IMR-90 (cell line): ENCODE measurements at places on chromosomes 12 and 14.
A peak's percentile ranks its signal among the peaks of the same experiment; 100 is the strongest.

DNA sequence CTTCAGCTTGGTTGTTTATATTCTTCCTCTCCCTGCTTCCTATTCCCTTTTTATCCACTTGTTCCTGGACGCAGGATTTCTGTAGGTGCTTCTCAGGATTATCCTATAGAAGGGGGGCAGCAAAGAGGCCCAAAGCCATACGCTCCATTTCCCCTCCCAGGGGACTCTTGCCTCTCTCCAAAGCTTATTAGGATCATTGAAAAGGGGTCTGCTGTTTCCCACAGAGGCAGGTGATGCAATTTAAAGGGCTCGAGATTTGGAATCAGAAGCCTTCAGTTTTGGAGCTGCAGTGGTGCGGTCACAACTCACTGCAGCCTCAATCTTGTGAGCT, 31.5 kb upstream of the SYNDIG1L start:
- H3K36me3 ChIP-seq = no peaks in the 10 kb centered on the region
- no peak overlapping the region for H3K4me3 ChIP-seq
- H3K27me3 ChIP-seq = peaks cover 37% of the 10 kb centered on the region
- no peak overlapping the region for H3K27ac ChIP-seq

DNA sequence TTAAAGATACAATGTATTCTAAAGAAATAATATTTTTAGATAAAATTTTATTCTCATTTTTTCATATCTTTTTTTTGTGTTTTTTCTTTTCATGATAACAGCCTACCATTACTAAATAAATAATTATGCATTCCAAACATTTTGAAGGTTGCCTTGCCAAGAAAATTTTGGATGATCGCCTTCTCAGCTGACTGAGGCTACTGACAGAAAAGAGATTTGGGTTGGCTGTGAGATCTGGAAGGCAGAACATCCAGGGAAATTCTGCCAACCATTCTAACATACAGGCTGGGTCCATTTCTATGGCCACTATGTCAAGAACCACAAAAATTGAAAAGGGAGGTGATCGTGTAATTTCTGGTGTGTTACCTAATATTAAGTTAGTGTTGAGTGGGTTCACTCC, 48.1 kb downstream of the GALNT8 start:
- H3K27ac ChIP-seq = no peak overlapping the region
- peaks cover 3% of the 10 kb centered on the region; the same call in 1 of the 2 replicates for H3K27me3 ChIP-seq

DNA sequence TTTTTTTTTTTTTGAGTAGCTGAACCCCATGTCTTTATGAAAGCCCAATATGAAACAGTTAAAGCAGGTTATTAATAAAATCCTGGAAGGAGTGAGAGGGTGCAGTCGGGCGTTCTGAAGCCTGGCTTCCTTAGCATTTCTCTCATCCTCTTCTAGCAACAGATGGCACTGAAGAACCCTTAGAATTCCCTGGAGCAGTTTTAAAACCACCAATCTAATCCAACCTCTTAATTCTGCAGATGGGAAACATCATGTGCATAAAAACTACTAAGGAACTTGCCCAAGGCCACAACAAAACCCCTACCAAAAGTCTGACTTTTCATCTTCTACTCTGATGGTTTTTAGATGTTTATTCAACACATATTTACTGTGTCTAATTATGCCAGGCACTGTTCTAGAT, 25.2 kb downstream of the PRDM4 start:
- no peak overlapping the region for H3K4me3 ChIP-seq
- no peaks in the 10 kb centered on the region for H3K27me3 ChIP-seq
- H3K4me1 ChIP-seq = no peaks in the 10 kb centered on the region
- peaks cover 47% of the 10 kb centered on the region for H3K36me3 ChIP-seq
- DNase-seq = no peak

DNA sequence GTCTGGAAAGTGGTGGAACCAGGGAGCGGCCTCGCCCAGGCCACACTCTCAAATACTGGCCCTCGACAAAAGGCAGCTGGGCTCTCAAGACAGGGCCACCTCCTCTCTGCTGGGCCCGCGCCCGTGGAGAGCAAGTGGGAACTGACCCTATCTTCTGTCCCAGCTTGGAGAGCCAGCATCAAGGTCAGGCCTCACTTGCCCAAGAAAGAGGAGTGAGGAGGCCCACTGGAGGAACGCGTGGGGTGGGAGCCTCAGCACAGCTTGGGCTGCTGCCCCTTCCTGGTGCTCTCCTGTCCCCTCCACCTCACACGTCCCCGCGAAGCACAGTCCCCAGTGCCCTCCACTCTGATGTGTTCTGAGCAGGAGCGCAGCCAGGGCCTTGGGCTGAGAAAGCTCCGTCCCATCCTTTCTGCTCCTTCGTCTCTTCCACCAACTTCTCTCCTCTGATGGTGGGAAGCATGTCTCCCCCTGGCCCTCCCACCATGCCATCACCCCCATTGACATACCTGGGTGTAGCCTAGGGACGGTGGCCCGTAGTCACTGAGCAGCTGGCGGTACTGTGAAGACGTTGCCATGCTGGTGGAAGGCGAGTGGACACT, 4.9 kb downstream of the CDK2AP1 start:
- peaks cover 45% of the 10 kb centered on the region for H3K36me3 ChIP-seq
- peaks cover 13% of the 10 kb centered on the region for H3K4me1 ChIP-seq
- DNase-seq = no peak
- no peak overlapping the region for H3K4me3 ChIP-seq

DNA sequence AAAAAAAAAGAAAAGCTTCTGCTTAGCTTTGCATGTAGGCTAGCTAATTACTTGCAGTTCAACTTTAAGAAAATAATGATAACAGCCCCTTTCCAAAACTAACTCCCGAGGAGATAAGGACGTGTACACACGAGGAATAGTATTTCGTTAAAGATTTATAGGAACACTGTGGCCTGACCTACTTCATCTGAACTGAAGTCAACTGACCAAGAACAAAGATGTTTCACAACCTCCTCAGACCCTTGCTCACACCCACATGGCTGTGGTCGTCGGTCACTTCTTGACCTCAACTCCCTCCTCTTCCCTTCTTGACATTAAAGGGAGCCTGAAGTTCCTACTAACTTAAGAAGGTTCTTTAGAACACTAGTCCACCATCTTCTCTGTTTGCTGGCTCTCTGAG, 25.3 kb upstream of the FAM181A start:
- H3K27me3 ChIP-seq = peaks cover 9% of the 10 kb centered on the region
- H3K27ac ChIP-seq = no peak overlapping the region
- no peak for DNase-seq
- no peaks in the 10 kb centered on the region for H3K36me3 ChIP-seq
- H3K4me3 ChIP-seq = no peak overlapping the region

GRCh38 chr12:109594556-109595317, 21.1 kb downstream of the MVK start:
- DNase-seq = no peak
- H3K27ac ChIP-seq = no peak overlapping the region
- H3K4me3 ChIP-seq = no peak overlapping the region
- no peaks in the 10 kb centered on the region for H3K27me3 ChIP-seq
- no peaks in the 10 kb centered on the region for H3K36me3 ChIP-seq
- peaks cover 2% of the 10 kb centered on the region; the same call in 1 of the 2 replicates for H3K4me1 ChIP-seq

DNA sequence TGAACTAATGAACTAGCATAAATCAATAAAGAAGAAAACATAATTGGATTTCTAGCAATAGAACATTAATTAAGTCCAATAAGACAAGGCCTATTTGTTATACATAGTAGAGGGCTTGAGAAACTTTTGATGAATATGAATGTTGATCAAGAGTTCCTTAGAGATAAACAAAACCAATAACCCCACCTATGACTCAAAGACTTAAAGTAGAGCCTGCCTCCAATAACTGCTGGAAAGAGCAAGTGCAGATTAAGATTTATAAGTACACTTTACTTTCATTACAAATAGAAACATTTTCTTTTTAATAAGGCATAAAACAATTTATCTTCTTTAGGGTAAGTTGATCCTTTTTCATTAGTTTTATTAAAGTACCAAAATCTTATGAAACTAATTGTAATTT, 185.7 kb downstream of the SRGAP1 start:
- peaks cover 8% of the 10 kb centered on the region for H3K36me3 ChIP-seq
- H3K4me1 ChIP-seq = peaks cover 16% of the 10 kb centered on the region
- no peaks in the 10 kb centered on the region for H3K27me3 ChIP-seq
- H3K27ac ChIP-seq = no peak overlapping the region
- H3K4me3 ChIP-seq = no peak overlapping the region
- peak; percentile 60 for DNase-seq

DNA sequence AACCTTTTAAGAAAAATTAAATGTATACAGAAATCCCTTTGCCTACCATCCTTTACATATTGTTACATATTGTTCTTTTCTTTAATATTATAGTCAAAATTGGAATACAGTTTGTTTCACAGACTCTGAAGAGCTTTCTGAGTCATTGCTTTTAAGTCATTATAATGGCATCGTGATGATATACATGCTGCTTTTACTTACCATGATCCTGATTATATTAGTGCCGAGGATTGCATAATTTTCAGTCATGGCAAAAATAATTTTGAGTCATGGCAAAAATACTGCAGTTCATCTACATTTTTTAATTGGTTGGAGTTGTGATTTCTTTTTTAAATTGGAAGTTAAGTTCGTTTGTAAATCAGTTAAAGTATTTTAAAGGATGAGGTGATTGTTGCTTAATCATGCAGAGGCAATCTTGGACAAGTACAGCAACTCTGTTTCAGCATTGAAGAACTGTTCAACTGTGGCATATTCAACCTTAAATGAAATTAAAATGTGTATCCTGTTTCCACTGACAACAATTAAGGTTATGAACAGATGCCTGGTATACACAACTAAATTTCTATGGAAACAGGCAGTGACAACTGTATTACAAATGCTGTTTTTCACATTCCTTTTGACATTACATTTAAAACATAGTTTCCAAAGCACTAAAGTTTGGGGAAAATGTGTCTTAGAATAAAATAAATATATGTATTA, 142.3 kb downstream of the PCNX1 start:
- no peaks in the 10 kb centered on the region for H3K27me3 ChIP-seq
- peaks cover 2% of the 10 kb centered on the region; the same call in 1 of the 2 replicates for H3K4me1 ChIP-seq
- peaks cover 10% of the 10 kb centered on the region for H3K36me3 ChIP-seq
- H3K4me3 ChIP-seq = no peak overlapping the region
- peak; percentile 79 for DNase-seq

- no peaks in the 10 kb centered on the region for H3K27me3 ChIP-seq
- no peak for DNase-seq
- H3K4me1 ChIP-seq = no peaks in the 10 kb centered on the region
- H3K36me3 ChIP-seq = no peaks in the 10 kb centered on the region
- no peak overlapping the region for H3K4me3 ChIP-seq
Measured at GRCh38 chr12:99745121-99745520, 97.6 kb downstream of the GARIN6 start.

DNA sequence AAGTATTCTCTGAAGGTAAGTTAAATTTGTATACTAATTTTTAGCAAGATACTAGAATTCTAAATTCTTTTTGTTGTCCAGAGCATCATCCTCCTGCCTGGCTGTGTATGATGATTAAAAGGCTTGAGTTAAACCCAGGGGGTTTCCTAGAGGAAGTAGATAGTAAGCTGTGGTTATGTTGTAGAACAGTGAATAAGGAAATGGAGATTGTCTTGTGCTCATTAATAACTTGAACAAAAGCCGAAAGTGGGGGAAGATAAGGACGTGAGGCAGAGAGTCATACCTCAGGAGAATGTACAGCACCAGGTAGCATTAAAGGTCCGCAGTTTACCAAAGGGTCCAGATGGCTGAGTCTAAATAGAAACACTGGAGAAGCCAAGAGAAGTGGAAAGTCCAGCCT, 42.0 kb downstream of the CKB start:
- no peak for DNase-seq
- H3K27me3 ChIP-seq = no peaks in the 10 kb centered on the region
- peaks cover 35% of the 10 kb centered on the region for H3K36me3 ChIP-seq

DNA sequence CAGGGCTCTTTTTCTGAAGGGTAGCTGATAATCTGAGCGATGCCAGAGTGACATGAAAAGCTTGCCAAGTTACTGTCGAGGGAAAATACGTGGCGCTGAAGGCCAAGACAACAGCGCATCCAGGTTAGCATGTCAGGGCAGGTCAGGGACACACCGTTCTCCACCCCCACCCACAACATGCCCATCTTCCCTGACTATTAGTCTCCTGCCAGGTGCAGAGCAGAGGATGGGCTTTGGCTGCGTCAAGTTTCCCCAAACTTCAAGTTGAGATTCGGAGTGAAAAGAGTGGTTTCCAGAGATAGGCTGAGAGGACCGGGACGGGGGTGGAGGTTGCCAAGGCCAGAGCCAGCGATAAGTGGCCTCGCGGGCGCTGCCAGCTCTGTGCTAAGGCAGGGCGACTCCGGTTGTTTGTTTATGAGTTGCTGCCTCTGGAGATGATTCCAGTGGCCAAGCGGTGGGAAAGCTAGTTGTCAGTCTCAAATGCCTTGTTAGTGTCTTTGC, 1.7 kb downstream of the TRHDE start:
- H3K36me3 ChIP-seq = no peaks in the 10 kb centered on the region
- H3K27ac ChIP-seq = peak overlapping the region; percentile 99
- peaks cover 5% of the 10 kb centered on the region; the same call in 1 of the 2 replicates for H3K4me1 ChIP-seq
- no peak for DNase-seq
- no peaks in the 10 kb centered on the region for H3K27me3 ChIP-seq
